ENCODE measurements at places on chromosomes 12 and 14.

DNA sequence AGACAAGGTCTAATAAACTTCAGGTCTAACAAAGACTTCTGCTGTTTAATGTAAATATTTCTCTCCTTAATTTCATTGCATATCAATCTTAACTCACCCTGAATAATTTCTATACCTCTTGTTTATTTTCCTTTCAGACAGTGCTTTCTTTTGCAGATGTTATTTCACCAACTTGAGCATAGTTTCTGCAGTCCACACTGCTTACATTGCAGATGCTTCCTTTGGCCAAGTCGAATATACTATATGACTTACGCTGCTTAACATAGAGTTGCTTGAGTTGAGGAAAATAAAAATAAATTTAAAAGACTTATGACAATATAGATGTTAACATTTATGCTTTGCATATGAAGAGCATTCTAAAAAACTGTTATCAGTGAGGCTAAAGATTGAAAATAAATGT lies 217.7 kb downstream of the PTPRO start:
- DNase-seq, result no peak

DNA sequence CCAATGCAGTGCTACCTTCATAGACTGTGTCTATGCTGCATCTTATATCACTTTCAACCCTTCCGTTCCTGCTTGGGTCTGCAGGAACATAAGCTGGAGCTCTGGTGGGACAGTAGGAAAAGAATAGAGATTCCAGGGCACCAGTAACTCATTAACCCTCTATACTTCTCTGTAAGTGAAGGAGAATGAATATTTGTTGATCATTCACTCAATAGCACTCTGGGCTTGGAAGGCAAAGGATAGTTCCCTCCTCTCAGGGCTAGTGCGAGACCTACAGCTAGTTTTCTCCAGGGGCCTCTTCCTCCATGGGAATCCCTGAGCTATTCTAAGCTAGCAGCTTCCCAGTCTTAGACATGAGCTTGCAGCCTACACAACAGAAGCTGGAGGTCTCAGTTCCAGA lies 84.7 kb downstream of the BMP4 start:
- DNase-seq, result no peak

DNA sequence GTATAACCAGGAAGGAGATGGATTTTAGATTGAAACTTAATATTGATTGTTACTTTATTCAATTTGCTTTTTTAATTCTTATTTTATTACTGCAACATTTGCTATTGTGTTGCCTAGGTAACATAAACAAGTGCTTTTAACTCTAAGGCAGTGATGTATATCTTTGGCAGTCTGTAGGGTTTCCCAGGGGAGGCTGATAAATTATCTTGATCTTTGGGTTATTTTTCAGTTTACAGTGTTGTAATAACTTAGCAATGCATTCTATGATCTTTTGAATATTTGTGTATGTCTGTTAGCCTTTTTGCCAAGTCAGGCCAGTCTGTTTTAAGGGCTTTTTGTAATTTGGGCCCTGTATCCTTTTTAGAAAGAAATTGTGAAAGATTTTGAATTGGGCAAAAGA lies 7.8 kb upstream of the DTD2 start:
- no peak for DNase-seq

GRCh38 chr12:42141981-42142606 lies 2.6 kb downstream of the GXYLT1 start:
- no peak for DNase-seq

DNA sequence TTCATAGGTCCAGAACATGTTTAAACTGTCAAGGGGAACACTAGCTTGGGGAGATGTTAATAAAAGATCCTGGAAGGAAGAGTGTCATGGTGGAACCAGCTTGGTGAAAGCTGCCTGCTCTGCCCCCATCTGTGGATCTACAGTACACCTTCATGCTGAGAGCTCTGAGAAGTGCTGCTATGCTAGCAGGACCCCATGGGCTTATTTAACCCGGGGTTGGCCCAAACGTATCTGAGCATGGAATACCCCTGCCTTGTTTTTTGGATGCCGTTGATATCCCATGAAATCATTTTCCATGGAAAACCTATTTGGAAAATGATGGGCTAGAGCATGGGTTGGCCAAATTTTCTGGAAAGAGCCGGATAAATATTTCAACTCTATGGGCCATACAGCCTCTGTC lies 14.2 kb downstream of the UBE3B start:
- DNase-seq, result no peak

GRCh38 chr12:124824195-124824594 lies 39.5 kb downstream of the SCARB1 start:
- no peak for DNase-seq

GRCh38 chr14:42869681-42870080 lies 1263.0 kb downstream of the LRFN5 start:
- DNase-seq, result no peak

- DNase-seq, result peak; percentile 86
Measured at GRCh38 chr14:54488646-54489317, at the start of gene GMFB. Gene GMFB, minus strand, starts transcription at chr14:54488980. Its CDS starts 53 bp downstream, at chr14:54488927.

- DNase-seq, result no peak
Measured at GRCh38 chr12:18470251-18470650, 208.9 kb downstream of the PIK3C2G start.

DNA sequence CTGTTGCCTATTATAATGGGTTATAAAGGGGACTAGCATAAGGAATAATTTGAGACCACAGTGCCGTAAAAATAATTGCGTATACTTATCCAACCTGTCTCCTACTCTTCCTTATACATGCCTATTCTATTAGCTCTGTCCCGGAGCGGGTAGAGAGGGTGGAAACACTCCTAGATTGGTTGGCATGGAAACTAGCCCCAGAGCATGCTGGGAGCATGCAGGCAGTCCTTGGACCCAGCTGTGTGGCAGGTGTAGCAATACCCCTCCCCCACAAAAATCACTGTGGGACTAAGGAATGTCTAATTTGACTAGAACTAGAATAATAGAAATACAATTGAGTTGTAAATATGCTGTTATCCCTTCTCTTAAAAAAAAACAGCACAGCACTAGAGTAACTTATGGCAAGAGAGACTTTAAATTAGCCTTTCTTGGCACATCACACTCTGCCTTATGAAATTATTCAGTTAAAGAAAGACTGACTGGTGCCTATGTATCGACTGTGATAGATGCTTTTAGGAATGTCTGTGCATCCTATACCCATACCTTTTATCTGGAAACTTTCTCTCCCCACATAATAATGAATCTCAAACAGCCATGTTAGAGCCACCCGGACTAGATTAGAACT lies 244.0 kb upstream of the DAAM1 start:
- no peak for DNase-seq

- DNase-seq, result no peak
Measured at GRCh38 chr14:80388980-80389711, 177.8 kb upstream of the DIO2 start.

DNA sequence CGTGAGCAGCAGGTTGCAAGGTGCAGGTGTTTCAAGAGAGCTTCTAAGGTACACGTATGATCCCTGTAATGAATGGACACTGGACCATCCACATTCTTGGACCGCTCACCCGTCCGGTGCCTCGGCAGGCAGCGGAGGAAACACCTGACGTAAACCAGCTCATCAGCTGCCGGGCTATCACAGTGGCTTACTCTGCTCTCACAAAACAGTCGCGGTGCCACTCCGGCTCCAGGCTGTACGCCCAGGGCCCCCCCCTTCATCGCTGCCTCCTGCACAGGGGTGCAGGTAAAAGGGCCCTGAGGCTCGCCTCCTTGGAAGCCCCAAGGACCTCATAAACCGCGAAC lies 436 bp downstream of the VPS33A start:
- DNase-seq, result peak; percentile 28
